ENCODE measurements at places on chromosomes 6 and 20.

DNA sequence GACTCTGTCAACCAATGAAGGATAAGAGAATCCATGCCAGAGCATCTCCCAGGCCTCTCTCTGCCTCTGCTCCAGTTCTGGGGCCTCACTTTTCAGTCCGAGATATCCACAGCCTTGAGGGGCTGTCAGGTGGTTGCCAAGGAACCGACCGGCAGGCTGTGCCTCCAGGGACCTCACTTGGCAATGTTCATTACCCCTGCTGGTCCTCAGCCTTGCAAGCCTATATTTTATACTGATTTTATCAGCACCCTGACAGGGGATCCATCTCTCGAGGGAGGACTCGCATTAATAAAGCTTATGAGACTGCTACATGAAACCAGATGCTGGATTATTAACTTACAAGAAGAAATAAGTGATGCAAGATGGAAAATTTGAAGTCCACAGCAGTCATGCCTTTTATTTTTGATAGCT is 39.9 kb downstream of the TMC2 start:
- DNase-seq, result no peak
- no peaks in the 10 kb centered on the region for H3K36me3 ChIP-seq
- H3K4me1 ChIP-seq, result no peaks in the 10 kb centered on the region
- H3K27me3 ChIP-seq, result peaks cover 35% of the 10 kb centered on the region
- no peak overlapping the region for H3K27ac ChIP-seq

DNA sequence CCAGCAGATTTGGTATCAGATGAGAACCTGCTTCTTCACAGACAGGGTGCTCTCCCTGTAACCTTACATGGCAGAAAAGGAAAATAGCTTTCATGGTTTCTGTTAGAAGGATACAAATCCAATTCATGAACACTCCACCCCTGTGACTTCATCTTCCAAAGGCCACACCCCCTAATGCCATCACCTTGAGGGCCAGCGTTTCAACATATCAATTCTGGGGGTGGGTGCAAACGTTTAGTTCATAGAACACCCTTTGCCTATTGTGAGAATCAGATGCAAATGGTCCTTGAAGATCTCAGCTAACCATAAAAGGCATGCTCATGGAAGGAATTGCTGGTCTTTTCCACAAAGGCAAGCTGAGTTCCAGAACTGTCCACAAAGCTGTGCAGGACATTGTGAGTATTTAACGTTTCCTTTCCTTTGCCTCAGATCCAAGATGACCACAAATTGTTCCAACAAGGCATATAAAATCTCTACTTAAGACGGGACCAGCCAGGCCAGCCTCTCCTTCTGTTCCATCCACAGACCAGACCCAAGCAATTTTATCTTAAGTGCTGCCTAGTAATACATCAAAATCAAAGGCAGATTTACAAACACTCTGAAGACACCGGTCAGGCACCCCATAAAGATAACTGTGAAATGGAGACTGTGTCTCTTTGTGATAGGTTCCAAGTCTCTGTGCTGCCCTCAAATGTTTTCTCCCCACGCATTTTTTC is 34.7 kb upstream of the SSTR4 start:
- no peaks in the 10 kb centered on the region for H3K27me3 ChIP-seq
- H3K4me1 ChIP-seq, result no peaks in the 10 kb centered on the region
- no peak overlapping the region for H3K4me3 ChIP-seq
- no peak overlapping the region for H3K27ac ChIP-seq

DNA sequence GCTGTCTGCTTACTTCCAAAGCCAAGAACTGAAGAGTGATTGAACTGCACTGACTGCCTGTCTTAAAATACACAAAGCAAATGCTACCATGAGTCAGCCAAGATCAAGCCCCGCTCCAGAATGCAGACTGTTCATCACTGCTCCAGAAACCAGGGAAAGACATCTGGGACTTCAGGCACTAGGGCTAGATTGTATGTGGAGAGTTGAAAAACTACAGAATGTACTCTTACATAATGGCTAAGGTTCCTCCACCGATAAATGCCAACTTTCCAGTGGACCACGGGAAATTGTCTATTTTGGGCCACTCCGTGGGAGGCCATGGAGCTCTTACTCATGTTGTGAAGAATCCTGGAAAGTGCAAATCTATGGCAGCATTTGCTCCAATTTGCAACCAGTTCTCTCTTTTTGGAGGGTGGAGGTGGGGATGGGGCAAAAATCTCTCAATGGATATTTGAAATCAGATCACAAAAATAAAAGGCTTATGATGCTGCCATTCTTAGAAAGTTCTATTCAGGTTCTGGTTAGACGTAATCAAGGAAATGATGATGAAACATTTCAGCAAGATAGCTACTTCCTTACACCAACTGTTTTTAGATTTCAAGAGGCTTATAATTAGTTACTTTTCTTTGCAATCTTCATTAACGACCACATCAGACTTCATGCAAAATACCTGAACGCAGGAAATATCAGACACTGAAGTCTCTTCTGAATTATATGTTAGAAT is 11.8 kb upstream of the CAP2 start:
- no peak overlapping the region for H3K27ac ChIP-seq
- no peaks in the 10 kb centered on the region for H3K36me3 ChIP-seq
- H3K27me3 ChIP-seq, result no peaks in the 10 kb centered on the region
- H3K4me1 ChIP-seq, result no peaks in the 10 kb centered on the region

GRCh38 chr6:124434421-124434820 is 527.8 kb upstream of the RNF217 start:
- H3K27me3 ChIP-seq, result no peaks in the 10 kb centered on the region
- no peak for DNase-seq
- no peaks in the 10 kb centered on the region for H3K36me3 ChIP-seq
- no peak overlapping the region for H3K4me3 ChIP-seq

GRCh38 chr6:108638993-108639392 is 78.3 kb downstream of the FOXO3 start:
- H3K27ac ChIP-seq, result no peak overlapping the region
- no peak overlapping the region for H3K4me3 ChIP-seq
- no peaks in the 10 kb centered on the region for H3K27me3 ChIP-seq
- H3K4me1 ChIP-seq, result peaks cover 37% of the 10 kb centered on the region
- DNase-seq, result no peak

DNA sequence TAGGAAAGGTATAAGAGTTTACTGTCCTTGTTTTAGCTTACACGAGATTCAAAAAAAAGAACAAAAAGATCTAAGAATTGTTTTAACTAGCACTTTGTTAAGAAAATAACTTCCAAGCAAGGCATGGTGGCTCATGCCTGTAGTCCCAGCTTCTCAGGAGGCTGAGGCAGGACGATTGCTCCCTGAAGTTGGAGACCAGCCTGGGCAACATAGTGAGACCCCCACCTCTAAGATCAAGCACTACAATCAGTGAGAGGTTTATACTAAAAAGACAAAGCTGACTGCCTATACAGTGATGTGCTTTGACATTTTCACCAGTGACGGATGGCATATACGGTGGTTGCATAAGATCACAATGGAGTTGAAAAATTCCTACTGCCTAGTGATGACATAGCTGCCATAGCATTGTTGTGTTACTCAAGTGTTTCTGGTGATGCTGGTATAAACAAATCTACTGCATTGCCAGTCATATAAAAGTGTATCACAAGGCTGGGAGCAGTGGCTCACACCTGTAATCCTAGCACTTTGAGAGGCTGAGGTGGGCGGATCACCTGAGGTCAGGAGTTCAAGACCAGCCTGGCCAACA is 68.6 kb downstream of the B4GALT5 start:
- H3K4me1 ChIP-seq, result no peaks in the 10 kb centered on the region
- peaks cover 76% of the 10 kb centered on the region for H3K36me3 ChIP-seq
- H3K27me3 ChIP-seq, result no peaks in the 10 kb centered on the region
- no peak overlapping the region for H3K4me3 ChIP-seq

GRCh38 chr6:36912586-36912985 is 26.8 kb downstream of the C6orf89 start:
- no peak overlapping the region for H3K27ac ChIP-seq
- H3K27me3 ChIP-seq, result no peaks in the 10 kb centered on the region
- DNase-seq, result no peak
- peaks cover 24% of the 10 kb centered on the region for H3K36me3 ChIP-seq
- H3K4me3 ChIP-seq, result no peak overlapping the region

All from suprapubic skin (tissue), 4 donors.